ENCODE measurements at places on chromosomes 12 and 14. TPM values are rescaled to one million over a fixed set of nuclear protein-coding genes. Genes with fewer than 3 reads are reported as not detected.

Gene RAD51AP1
- total RNA-seq = 0.28 TPM

Gene PLBD1
- 22.1 TPM for total RNA-seq

DNA sequence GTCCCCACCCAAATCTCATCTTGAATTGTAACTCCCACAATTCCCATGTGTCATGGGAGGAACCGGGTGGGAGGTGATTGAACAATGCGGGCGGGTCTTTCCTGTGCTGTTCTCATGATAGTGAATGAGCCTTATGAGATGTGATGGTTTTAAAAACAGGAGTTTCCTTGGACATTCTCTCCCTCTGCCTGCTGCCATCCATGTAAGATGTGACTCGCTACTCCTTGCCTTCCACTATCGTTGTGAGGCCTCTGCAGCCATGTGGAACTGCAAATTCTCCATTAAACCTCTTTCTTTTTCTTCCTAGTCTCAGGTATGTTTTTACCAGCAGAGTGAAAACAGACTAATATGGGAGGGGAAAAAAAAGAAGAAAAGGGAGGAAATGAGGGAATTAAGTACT is 22.6 kb upstream of the ARHGAP5 start:
- DNase-seq = no peak

Gene PPP1R1A
- 178 TPM for total RNA-seq

Gene DNAH10
- total RNA-seq = 0.06 TPM

- DNase-seq = no peak
Observed at GRCh38 chr12:87943023-87943422, 86.2 kb downstream of the C12orf50 start.

DNA sequence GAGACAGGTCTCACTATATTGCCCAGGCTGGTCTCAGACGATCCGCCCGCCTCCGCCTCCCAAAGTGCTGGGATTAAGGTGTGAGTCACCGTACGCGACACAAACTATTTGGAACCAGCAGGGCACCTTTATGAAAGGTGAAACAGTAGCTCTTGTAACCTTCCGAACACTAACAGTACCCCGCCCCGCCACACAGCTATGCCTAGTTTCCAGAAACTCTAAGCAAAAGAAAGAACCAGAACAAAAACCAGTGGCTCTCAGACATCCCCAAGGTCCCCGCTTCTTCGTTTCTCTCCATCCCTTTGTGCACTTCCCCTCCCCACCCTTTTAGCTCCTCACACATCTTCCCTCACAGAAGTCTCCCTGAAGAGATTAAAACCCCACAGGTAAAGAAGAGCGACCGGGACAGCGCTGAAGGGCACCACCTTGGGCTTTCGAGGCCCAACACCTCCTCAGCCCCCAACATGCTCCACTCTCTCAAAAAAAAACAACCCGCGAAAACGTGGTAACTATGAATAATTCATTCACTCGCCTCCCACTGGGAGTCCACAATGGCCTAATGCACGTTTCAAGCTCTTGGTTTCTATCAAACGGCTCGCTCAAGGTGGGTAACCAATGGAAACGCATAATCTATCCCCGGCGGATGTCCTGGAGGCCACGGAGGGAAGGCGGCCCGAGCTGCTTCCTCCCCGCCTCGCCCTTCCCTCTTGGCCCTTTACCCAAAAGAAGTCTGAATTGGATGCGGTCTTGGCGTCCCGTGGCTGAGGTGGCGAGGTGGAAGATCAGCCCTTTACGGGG is 877 bp downstream of the BAG5 start:
- DNase-seq = peak; percentile 72

DNA sequence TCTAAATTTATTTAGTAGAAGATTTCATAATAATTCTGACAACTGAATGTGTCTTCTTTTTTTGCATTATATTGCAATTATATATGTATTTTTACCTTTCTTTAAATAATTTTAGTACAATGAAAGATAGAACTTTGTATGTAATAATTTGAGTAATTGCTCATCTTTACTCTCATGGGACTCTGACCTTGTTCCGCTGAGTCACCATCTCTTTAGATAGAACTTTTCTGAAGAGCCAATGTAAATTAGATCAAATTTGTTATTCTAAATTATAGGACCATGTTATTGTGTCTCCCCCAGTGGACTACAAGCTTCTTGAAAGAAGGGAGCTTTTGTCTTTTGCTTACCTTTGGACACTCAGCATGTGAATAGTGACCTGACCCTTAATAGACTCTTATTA is 96.1 kb downstream of the TRHDE start:
- DNase-seq = no peak

GRCh38 chr12:38983117-38983571 is 77.8 kb upstream of the CPNE8 start:
- DNase-seq = no peak

- no peak for DNase-seq
Observed at GRCh38 chr12:44696542-44696941, 179.6 kb downstream of the NELL2 start.

DNA sequence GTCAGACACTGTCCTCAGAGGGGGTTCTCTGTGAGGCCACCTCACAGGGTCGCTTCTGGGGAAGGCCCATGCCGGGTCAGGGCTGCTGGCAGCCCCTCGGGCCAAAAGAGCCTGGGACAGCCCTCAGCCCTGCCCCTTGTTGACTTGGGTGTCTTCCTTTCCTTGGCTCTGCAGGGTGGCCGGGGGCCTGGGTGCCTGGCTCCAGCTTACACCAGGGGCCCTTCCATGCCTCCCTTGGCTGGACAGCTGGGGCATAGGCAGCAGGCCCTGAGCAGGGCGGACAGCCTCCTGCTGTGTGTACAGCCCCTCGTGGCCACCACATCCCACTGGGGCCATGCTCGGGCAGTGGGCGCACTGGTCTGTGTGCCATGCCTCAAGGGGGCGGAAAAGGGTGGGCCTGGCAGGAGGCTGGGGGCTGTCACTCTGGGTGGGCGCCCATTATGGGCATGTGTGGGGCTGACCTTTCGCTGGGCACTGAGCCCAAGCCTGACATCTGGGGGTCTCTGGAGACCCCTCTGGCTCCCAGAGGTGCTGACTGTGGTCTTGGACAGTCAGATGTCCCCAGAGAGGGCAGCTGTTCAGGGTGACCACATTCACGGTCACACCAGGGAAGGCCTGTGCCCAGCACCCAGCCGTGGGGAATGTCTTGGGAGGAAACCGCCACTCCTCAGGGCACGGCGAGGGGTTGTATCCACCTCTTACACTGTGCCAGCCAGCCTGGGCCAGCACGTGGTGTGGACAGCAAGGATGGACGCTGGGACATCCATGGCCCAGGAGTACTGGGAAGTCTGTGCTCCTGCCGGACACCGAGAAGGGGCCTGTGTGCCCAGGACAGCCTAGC is 313.3 kb downstream of the TMEM121 start:
- DNase-seq = no peak

- DNase-seq = no peak
Observed at GRCh38 chr14:22699801-22700564, 55.8 kb upstream of the OR6J1 start.

GRCh38 chr14:106547735-106548434 is 1021.5 kb downstream of the TMEM121 start:
- DNase-seq = no peak

DNA sequence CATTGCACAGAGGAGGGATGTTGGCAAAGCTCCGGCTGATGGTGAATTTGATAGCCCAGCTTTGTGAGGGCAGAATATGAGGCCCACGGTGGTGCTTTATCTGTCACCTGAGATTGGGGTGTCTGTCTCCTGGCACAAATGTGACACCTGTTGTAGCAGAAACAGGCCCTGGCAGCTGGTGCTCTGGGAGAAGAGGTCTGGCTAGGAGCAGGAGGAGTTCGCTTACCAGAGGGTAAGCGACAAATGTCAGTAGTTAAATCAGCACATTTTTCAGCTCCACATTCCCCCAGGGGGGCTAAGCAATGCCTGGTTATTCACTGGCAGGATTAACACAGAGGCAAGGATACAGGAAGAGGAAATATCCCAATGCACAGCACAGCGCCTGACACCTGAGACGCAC is 71.1 kb downstream of the B4GALNT3 start:
- DNase-seq = no peak

GRCh38 chr12:39112064-39112463 is 206.7 kb upstream of the CPNE8 start:
- no peak for DNase-seq

DNA sequence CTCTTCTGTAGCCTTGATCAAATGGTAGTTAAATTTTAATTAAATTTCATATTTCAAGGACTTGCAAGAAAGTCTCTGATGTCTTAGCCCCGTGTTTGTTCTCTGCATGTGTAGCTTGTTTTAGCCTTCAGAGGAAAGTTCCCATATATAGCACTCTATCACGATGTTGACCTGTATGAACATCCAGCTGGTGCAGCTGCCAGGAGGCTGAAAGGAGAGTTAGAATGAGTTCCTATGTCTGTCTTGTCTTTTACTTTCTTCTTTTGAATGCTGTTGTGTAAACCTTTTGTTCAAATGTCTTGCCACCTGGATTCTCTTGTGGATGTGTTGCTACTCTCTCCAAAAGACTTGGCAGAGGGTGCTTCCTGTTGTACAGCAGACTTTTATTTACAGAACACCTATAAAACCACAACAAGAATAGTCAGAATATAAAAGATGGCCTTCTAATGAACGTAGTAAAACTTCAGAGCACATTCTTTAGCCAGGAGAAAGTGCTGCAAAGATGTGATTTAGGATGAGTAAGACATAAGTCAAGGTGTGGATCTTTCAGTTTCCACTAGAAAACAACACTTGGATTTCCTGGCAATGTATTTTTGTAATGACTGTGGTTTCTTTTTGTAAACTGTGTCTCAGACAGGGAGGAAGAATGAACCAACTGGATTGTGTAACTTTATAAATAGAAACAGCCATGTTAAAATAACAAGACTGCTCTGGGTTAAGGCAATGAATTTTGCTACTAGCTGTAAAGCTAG is 17.2 kb downstream of the NAV3 start:
- DNase-seq = no peak

Gene FOXN4
- not detected for total RNA-seq

Gene CFAP251
- 0.85 TPM for total RNA-seq

Gene IFNG-AS1
- total RNA-seq = 1.4 TPM

GRCh38 chr12:128339126-128339520 is 72.2 kb downstream of the TMEM132C start:
- DNase-seq = peak; percentile 54

GRCh38 chr14:83425138-83425537 is 1891.5 kb upstream of the SEL1L start:
- DNase-seq = no peak

Gene HVCN1
- 12.6 TPM for total RNA-seq

GRCh38 chr12:52146822-52147366 is 44.9 kb downstream of the KRT80 start:
- no peak for DNase-seq

DNA sequence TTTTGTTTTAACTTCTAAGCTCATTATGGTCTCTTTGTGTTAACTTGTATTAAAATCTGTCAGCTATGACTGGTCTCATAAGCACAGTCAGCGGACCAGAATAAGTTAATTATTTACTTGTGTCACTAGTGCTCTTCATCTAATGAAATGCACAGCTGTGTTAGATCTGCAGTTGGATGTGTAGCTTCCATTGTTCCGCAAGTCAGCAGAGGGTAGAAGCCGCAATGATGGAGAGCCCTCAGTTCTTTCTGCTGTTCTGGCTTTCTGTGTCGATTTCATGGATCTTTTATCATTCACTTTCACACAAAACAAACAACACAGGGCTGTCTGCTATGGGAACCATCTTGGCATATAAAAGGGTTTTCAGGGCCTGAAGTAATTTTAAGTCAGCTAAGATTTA is 89.3 kb upstream of the RFX4 start:
- DNase-seq = no peak

- DNase-seq = no peak
Observed at GRCh38 chr14:96194657-96195431, 9.8 kb upstream of the BDKRB2 start.

Gene VWF
- 388 TPM for total RNA-seq

- DNase-seq = no peak
Observed at GRCh38 chr12:105316931-105317852, 13.3 kb upstream of the C12orf75 start.

GRCh38 chr12:62736596-62736995 is 198.4 kb downstream of the PPM1H start:
- no peak for DNase-seq

Gene DUSP16
- total RNA-seq = 12.4 TPM

GRCh38 chr14:77077040-77077439 is 21.0 kb upstream of the CIPC start:
- DNase-seq = no peak

DNA sequence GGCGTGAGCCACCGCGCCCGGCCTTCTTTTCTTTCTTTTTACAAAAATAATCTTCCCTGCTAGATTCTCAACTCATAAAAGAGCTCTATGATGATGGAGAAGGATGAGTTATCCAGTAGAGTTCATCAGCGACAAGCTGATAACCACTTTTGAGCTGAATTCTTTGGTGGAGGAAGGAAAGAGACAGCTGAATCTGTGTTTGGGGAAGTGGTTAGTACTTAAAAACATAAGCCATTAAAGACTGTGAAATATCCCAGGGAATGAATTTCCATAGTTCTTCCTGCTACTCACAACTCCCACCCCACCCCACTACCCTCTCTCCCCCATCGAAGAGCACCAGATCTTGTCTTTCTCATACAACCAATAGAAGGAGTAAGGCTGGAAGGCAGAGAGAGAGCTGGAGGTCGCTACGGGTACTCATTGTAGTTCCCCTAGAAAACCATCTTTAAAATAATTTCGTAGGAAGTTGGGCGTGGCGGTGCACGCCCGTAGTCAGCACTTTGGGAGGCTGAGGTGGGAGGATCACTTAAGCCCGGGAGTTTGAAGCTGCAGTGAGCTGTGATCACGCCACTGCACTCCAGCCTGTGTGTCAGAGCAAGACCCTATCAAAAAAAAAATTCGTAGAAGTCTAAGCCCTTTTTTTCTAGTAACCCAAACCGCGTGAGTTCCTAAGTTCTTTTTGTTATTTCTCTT is 647 bp upstream of the ESPL1 start:
- DNase-seq = no peak

- no peak for DNase-seq
Observed at GRCh38 chr14:90658541-90658967, 157.7 kb downstream of the TTC7B start.

Gene TTC6
- total RNA-seq = not detected

Gene FBLN5
- 173 TPM for total RNA-seq

Gene TSHR
- not detected for total RNA-seq

DNA sequence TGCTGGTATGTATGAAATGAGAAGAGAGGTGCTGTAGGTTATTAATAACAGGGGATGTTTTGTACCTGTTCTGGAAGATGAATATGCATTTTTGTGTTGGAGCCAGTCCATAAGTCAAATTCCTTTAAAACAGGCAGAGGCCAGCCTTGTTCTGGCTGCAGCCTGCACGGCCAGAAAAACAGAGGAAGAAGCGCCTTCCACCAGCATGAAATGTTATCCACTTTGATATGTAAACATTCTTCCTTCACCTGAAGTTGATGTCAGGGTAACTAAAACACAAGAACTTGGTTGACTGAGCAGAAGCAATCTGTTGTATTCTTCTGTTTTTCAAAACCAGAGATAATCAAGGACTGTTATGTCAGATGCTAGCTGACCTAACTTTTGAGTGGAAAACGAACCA is 237.9 kb upstream of the PLEKHG7 start:
- DNase-seq = no peak

DNA sequence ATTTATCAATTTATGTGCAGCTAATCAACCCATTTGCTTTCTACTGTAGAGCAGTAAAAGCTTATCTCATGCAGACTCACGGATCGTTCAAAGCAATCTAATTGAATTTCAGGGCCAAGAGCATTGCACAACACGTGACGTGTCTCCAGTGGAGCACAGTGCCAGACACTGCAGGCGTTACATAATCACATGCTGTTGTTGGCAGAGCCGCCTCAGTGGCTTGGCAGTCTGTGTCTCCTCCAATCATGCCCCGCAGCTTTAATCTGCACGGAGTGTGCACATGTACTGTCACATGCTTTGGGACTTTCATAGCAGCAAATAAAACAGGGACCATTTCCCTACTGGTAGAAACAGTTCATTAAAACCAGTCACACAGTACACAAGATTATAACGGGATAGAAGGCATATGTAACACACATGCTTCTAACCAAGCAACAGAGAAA is 309.3 kb downstream of the ITPR2 start:
- DNase-seq = peak; percentile 90
